GM23338 (cell line): ENCODE measurements at places on chromosomes 1 and 21. TPM values are rescaled to one million over a fixed set of nuclear protein-coding genes. Genes with fewer than 3 reads are reported as not detected.

DNA sequence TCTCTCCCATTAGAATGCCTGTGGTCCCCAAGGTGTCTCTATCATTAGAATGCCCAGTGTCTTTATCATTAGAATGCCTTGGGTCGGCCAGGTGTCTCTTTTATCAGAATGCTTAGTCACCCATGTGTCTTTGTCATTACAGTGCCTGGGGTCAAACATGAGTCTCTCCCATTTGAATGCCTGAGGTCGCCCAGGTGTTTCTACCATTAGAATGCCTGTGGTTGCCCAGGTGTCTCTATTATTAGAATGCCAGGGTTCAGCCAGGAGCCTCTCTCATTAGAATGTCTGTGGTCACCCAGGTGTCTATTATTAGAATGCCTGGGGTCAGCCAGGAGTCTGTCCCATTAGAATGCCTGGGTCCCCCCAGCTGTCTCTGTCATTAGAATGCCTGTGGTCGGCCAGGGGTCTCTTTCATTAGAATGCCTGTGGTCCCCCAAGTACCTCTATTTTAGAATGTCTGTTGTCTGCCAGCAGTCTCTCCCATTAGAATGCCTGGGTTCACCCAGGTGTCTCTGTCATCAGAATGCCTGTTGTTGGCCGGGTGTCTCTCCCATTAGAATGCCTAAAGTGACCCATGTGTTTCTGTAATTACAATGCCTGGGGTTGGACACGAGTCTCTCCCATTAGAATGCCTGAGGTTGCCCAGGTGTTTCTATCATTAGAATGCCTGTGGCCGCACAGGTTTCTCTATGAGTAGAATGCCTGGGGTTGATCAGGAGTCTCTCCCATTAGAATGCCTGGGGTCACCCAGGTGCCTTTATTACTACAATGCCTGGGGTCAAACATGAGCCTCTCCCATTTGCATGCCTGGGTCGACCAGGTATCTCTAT lies 57.1 kb downstream of the RNF187 start:
- peak; percentile 32 for DNase-seq

DNA sequence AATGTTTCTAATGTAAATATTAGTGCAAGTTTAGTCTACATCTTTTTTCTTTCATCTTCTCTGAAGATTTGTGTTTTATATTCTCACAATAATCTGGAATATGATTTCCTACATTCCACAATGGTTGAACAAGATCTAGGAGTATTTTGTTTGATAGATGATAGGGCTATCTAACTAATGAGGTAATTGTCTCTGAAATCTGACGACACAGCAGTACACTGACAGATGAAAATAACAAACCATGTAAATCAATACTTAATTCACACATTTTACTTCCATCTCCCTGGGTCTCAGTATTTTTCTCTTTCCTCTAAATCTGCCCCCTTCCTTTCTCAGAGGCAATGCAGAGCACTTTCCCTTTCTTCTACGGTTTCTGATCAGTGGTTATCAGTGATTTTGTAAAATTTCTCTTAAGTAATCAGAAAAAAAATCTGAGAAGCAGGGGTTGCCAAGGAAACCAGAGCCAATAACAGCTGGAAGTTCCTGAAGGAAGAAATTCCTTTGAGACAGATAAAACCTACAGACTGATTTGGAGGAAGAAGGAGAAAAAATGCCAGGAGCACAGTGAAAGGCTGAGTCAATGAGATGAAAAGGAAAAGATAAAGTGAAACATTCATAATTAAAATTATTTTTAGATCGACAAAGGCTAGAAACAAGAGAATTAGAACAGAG lies 7.3 kb upstream of the ANKRD13C start:
- peak; percentile 70 for DNase-seq

- no peak for DNase-seq
Measured at GRCh38 chr1:238779716-238780115, 606.7 kb upstream of the CHRM3 start.

DNA sequence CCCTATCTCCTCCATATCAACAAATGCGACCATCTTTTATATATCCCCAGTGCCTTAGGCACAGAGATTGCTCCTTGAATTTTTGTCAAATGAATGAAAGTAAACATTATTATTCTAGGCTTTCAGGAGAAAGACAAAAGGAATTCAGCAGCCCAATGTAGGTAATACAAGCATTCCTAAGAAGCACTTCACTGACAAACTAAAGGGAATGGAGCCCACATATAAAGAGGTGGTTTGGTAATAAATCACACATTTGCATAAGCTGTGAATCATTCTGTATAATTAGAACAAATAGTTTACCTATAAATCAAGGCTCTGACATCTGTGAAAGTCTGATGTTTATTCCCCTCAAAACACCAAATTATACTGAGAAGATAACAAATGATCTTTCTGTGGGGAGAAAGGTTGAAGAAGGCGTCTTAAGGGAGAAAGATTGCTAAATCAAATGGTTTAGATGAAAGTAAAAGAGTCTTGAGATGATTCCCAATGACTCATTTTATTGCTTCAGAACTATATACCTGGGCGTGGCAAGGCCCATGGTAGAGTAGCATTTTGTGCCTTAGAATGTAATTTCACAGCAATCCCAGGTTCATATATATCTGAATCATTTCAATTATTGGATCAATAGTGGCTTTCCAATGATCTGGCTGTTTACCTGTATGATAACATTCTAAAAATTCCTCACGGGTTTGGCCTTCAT lies 558.1 kb downstream of the AGBL4 start:
- DNase-seq: no peak

DNA sequence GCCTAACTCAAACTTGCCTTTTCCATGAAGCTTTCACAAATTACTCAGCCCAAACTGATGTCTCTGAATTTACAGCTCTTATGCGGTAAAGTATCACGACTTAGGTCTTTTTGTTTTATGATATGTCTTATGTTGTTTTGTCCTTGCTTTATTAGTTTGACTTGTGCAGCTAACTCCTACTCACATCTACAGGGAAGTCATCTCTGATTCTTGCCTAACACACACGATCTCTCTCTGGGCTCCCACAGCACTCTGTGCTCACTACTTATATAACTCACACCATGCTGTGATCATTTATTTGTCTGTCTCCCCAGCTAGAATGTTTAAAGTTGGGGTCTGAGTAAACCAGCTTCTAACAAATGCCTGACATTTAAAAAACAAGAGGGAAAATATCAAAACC lies 9.3 kb upstream of the PI4KB start:
- no peak for DNase-seq

DNA sequence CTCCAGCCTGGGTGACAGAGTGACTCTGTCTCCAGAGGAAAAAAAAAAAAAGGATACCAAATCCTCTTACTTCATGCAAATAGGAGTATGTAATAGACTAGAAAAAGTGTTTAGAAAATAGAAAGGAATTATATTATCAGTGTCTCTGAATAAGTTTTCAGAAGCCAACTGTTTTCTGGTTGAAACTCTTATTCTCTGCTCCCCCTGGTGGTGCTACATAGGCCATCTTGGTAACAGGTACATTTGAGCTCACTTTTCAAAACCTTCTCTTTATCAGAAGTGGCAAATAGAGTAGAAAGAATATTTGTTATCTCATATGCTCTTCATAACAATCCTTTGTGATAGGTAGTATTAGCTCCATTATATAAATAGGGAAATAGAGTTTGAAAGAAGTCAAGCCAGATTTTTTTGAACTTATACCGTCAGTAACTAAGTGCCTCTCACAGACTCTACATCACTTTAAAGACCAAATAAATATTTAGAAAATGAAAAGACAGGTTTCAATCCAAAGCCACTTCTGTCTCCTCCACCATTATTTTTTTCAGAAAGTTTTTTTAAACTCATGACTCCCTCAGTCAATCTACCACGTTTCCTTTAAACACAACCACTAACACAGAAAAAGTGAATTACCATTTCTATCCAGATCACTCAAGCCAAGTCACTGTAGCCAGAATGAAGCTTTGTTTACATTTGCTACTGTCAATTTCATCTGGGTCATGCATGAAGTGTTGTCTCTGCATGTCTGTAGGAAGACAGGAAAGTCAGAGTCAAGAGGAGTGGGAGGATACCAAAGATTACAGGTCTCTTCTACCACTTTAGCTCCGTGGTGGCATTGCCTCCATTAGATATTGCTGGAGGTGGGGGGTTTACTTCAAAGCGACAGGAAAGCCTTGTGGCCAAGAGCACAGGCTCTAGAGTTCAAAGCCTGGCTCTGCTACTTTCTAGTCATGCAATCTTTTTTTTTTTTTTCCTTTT lies 45.6 kb downstream of the IL23R start:
- DNase-seq: peak; percentile 74

DNA sequence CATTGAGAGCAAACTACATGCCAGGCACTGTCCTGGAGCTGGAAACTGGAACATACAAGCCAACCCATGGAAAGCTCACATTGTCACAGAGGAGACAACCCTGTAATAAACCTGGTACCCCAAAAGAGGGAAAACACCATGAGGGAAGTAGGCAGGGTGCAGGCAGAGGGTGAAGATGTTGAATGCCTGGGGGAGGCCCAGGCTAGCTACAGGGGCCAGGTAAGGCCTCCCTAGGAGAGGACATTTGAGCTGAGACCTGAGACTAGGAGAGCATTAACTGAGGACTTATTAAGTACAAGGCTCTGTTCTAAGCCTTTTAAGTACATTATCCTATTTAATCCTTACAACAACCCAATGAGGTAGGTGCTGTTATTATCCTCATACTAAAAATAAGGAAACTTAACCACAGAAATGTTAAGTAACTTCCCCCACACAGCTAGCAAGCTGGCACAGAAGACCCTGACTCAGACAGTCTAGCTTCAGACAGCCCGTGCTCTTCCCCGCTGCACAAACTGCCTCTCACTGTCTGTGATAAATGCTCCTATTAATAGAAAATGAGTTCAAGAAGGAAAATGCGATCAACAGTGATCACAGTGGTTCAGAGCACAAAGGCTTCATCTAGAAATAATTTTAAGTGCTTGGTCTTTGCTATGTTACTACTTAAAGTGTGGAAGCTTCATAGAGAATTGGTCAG lies 41.8 kb downstream of the ZNF281 start:
- DNase-seq: no peak

CLCN6 gene
- total RNA-seq: 16.3 and 22.6 TPM in 2 replicates

SPATA6 gene
- 7.5 and 10.6 TPM in 2 replicates for total RNA-seq

GJA4 gene
- 1.7 and 2.2 TPM in 2 replicates for total RNA-seq

MPZ gene
- total RNA-seq: 1.6 and 1.9 TPM in 2 replicates

KCND3 gene
- 0.10 and 1.0 TPM in 2 replicates for total RNA-seq

SLC25A34 gene
- 0.27 and 3.5 TPM in 2 replicates for total RNA-seq

DFFA gene
- 77.4 and 82.0 TPM in 2 replicates for total RNA-seq
